Activated CD4-positive, alpha-beta T cell treated with anti-CD3 and anti-CD28 coated beads, Interleukin-2, Interleukin-4, amounts not matched to agents 100 ng/mL and 50 ng/mL, durations not matched to agents 16 hours and 8 hours (primary cell): ENCODE measurements at places on chromosomes 6 and 20.
A peak's percentile ranks its signal among the peaks of the same experiment; 100 is the strongest.

DNA sequence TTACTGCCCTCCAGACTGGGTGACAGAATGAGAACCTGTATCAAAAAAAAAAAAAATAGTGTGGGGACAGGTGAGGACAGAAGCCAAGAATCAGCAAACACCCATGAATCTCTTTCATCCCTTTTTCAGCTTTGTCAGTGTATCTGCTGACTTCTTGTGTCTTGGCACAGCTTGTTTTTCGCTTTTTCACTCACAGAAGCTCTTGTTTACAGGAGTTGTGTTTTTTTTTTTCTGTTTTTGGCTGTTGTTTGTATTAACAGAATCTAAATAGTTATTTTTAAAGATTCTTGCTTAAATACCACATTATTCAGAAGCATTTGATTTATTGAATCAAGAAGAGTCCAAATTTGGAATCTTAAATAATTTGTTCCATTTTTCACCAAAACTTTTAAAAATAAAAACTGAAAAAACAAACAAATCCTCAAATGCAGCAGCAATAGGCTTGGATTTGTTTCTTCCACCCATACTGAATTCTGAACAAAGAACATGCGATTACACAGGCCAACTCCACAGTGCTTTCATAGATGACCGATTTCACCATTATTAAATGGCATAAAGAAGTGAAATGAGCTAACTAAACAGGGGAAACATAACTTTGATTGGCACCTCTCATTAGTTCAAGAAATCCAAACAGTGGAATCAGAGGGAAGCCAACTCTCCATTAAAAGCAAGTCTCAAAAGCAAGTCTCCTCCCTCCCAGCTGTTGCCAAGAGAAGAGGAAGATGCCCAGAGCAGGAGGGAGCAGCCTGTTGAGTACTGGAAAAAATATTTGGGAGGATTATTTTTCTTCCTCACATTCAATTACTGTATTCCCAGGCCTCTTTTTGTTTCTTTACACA, 27.2 kb upstream of the GPR63 start:
- no peak for DNase-seq

DNA sequence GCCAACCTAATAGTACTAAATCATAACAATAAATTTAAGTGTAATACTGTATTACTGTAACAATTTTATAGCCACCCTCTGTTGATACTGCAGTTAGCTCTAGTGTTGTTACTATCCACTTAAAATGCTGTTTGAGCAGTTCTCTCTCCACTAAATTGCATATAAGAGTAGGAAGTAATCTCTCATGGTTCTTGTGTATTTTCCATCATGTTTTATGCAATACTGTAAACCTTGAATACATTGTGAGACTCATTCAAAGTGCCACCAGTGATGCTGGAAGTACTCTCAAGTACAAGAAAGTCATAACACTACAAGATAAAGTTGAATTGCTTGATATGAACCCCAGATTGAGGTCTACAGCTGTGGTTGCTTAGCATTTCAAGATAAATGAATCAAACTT, 65.5 kb downstream of the WASF1 start:
- no peak for DNase-seq

DNA sequence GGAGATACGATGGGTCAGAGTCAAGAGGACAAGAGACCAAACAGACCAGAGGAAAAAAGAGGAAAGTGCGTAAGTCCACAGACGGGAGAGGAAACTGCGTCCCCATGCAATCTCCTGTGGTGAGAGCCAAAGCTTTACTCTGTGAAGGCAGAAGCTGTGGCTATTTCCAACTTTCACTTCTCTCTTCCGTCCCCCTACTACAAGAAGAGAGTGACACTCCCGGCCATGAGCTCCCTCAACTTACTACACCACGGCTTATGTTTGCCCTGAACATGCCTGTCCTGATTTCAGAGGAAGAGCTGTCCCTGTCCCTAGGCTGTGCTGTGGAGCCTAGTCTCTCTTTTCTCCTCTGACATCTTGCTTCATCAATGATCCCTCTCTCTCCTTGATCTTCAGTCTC, 11.5 kb upstream of the SSR1 start:
- DNase-seq, result no peak

- DNase-seq, result no peak
Measured at GRCh38 chr6:44645276-44645675, 257.8 kb downstream of the CDC5L start.

DNA sequence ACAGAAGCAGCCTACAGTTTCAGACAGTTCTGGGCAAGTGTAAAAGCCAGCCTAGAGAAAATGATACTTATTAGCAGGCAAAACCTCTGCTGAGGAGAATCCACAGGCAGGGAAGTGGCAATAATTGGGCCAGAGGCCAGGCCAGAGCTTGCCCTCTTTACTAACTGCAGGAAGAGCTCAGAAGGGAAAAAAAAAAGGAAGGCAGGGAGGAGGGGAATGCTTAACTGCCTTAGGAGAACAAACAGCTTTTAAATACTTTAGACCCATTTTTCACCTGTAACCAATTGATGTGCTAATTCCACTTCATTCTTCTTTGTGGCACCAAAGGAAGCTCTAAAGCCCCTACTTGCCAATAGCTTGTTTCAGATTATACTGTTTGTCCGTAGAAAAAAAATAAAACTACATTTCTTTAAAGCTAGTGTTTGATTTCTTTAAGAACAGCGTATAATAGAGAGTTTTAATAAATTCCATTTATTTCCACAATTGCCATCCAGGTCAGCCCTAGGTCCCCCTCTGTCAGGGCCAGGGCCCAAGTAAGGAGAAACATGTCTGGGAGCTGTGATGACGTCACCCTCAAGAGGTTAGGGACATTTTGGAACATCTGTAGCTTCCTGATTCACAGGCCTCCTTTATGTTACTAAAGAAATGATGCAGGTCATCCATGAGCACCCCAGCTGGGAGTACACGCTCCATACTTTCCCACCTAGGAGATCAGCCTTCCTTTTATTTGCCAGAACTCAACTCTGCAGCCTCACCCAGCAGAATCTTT, 384.3 kb downstream of the CDC5L start:
- DNase-seq, result no peak

- DNase-seq, result peak; percentile 66
Measured at GRCh38 chr6:138590796-138591709, 91.8 kb upstream of the NHSL1 start.

GRCh38 chr20:23140991-23141390, 54.9 kb upstream of the CD93 start:
- DNase-seq, result no peak

DNA sequence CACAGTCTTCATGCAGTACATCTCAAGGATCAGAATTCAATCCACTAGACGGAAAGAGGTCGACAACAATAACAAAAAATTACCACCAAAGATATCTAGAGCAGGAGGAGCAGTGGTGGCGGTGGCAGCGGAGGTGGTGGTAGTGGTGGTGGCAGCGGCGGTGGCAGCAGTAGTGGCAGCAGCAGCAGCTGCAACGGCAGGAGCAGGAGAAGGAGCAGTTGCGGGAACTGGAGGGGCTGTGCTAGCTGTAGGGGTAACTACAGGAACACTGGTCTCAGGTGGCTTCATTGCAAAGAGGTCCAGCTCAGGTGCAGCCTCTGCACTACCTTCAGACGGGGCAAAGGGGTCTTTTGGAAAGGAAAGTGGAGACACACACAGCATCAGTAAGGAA, 81.1 kb downstream of the PRSS35 start:
- DNase-seq, result no peak

DNA sequence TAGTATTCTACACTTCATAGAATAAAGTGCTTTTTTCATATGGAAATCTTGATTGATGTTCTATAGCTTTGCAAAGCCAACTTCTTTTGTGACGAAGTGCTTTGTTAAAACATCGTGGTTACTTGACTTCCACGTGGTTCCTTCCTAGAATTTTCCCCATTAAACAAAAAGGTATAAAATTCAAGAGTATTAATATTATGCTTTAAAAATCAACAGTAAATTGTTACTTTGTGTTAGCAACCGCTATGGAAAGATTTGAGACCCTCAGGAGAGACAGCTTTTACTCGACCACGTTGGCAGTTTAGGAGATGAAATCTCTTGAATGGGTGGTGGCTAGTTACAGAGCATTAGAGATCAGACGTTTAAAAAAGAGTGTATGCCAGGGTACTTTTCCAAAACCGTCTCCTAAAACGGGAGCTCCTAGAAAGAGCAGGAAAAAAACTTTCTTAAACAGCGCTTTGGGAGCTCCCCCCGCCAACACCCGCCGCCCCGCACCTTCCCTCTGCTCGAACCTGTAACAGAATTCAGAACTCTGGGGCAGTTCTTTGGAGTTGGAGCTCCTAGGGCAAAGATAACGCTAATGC, 920 bp downstream of the GJA1 start:
- no peak for DNase-seq

DNA sequence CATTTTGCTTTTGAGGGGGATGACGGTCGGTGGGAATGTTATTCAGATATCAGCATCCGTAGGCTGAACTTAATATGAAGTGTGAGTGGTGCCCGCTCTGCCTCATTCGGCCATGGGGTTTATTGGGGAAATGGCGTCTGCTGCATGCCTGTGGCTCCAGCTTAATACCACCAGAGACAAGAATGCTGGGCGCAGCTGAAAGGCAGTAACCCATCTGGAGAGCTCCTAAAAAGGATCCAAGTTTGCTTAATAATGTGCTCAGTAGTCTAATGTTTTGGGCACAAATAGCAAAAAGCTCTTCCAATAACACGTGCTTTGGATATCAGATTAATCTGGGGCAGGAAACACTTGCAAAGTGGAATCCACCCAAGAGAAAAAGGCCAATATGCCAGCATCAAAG, 273.0 kb upstream of the TAB2 start:
- DNase-seq, result no peak

- no peak for DNase-seq
Measured at GRCh38 chr20:33889312-33889711, 78.2 kb downstream of the CHMP4B start.

DNA sequence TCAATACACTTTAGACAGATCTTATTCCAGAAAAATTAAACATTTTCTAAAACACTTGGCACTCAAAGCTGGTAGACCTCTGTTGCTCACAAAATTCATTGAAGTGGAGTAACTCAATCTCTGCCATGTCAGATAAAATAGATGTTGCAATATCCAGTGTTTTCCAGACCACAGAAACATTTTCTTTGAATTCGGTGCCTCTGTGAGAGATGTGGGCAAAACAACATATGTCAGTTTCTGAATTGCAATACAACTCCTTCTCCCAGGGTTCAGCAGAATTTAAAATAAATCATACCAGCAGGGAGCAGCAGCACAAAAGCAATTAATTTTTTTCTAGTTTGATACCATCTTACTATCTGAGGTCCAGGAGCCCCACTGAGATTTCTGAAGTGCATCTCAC, 11.3 kb upstream of the PKHD1 start:
- peak; percentile 25 for DNase-seq

DNA sequence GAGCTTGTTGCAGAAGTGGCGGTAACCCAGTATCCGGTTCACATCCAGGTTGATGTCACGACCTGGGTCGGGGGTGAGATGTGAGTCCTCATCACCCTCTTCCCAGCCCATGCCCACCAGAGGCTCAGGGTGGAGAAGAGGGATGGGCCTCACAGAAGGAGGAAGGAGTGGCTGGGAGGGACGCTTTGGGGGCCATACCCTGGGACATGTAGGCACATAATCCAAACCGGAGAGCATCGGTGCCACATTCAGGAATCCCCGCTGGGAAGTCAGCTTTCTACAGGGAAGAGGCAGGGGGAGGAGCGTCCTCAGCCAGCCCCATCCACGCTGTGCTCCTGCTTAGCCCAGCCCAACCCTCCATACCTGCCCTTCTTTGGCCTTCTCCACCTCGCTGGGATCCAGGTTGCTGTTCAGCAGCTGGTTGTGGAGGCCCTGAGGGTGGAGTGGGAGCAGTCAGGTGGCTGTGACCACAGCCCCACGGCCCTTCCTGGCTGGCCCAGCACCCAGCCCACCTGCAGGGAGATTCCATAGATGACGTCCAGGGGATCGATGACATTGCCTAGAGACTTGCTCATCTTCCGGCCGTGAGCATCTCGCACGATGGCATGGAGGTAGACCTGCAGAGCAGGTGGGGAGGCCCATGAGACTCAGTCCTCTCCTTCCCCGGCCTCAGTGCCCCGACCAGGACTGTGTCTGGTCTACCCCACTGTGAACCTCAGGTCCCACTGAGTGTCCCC, 3.5 kb upstream of the VWA7 start:
- DNase-seq, result no peak

GRCh38 chr6:13527671-13528056, 40.3 kb upstream of the GFOD1 start:
- DNase-seq, result no peak
